ENCODE measurements at places on chromosomes 2 and 18.

DNA sequence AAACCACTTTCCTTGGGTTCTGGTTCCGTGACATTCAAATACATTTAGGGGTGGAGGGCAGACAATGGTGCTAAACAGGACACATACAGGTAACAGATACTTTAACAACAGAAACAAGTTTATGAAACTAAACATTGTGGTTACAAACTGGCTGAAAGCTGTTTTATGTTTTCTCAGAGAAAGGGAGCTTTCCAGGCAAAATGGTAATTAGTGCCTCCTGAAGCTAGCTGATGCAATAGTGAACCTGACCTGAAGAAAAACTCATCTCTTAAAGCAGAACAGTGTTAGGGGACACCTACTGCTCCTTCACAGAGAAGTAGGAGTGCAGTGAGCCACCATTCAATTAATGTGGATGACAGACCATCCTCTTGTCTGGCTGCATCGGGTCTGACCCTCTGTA, 138.9 kb downstream of the CCDC148 start:
- DNase-seq = no peak

DNA sequence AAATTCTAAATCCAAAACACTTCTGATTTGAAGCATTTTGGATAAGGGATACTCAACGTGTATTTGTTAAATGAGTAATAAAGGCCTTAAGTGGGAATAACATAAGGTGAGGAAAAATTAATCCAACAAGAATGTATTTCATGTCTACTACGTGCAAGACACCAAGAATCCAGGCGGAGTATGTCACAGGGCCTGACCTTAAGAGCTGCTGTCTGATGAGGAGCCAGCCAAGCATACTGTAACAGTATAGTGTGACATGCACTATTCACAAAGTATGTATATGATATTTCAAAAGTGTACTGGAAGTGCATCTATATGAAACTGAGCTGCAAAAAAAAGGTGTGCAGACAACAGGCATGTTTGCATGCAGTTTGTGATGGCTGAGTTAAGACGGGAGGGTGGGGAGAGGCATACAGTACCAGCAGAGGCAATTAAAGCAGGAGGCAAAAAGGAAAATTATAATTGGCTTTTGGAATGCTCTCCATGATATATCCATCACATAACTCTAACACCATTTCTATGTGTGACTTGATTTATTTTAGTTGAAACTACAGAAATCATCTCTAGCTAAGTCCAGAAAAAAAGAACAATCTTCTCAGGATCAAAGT, 18.2 kb downstream of the IWS1 start:
- no peak for DNase-seq

- no peak for DNase-seq
Observed at GRCh38 chr2:83579507-83579906, 879.6 kb downstream of the SUCLG1 start.

- no peak for DNase-seq
Observed at GRCh38 chr2:166081131-166081632, 46.6 kb downstream of the SCN1A start.

DNA sequence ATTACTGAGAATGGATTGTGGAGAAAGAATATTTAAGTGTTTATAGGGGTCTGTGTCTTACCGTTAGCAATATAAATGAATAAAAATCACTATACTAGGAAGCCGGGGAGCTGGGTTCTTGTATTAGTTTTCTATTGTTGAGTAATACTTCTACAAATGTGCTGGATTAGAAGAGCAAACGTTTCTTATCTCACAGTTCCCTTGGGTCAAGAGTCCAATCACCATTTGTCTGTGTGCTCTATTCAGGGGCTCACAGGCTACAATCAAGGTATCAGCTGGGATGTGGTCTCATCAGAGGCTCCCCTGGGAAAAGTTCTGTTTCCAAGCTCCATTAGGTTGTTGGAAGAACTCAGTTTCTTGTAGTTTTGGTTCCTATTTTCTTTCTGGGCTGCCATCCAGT, 790.9 kb downstream of the CNTNAP5 start:
- no peak for DNase-seq

- no peak for DNase-seq
Observed at GRCh38 chr2:128438586-128438985, 119.9 kb upstream of the HS6ST1 start.

DNA sequence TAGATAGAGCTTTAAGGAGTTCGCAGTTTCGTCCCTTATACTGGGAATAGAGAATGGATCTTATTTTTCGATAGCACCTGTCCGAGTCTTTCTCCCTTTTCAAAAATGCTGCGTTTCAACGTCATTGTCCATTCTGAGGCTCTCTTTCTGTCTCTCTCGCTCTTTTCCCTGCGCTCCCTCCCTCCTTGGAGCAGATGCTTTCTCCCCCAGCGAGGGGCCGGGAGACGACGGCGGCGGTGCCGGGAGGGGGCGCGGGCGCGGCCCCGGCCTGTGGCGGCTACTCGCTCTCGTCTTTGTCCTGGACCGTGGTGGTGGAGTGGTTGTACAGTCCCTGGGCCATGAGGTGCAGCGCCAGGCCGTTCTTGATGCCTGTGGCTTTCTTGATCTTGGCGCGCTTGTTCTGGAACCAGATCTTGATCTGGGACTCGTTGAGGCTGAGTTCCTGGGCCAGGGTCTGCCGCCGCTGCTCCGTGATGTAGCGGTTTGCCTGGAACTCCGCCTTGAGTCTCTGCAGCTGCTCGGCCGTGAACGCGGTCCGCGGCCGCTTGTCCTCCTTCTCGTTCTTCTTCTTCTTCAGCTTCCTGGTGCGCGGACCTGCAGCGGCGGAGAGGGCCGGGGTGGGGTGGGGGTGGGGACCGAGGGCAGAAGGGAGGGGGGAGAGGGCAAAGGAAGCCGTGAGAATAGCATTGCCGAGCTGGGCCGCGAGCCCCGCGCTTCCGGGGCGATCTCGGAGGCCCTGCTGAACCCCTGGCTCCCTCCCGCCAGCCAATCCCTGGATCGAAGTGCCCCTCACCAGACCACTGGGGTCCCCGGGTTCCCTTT, 4.6 kb downstream of the EN1 start:
- peak; percentile 67 for DNase-seq

- DNase-seq = no peak
Observed at GRCh38 chr2:181781078-181781786, 100.9 kb upstream of the NEUROD1 start.

GRCh38 chr2:54546923-54547720, 91.0 kb downstream of the SPTBN1 start:
- DNase-seq = no peak

DNA sequence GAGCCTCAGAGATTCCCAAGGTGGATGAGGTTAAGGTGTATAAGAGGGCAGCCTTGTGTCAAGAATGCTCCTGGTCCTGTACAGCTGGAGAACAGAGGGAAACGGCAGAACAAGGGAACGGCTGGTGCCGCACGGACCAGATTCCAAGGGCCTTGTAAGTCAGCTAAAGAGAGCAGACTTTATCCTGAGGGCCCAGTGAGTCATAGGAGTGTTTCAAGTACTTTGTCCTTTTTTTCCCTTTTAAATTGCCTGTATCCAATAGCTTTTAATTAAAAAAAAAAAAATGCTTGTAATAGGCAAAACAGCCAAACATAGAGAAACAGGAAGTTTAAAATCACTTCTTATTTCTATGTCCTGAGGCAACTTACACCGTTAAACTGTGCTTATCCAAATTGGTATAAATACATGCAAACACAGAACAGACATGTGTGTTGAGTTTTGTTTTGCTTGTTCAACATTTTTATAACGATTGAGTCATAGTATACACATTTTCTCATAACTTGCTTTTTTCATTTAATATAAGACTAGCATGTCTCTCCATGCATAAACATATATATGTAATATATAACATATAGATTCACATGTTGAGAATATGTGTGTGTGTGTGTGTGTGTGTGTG, 42.1 kb upstream of the EVA1A start:
- no peak for DNase-seq

DNA sequence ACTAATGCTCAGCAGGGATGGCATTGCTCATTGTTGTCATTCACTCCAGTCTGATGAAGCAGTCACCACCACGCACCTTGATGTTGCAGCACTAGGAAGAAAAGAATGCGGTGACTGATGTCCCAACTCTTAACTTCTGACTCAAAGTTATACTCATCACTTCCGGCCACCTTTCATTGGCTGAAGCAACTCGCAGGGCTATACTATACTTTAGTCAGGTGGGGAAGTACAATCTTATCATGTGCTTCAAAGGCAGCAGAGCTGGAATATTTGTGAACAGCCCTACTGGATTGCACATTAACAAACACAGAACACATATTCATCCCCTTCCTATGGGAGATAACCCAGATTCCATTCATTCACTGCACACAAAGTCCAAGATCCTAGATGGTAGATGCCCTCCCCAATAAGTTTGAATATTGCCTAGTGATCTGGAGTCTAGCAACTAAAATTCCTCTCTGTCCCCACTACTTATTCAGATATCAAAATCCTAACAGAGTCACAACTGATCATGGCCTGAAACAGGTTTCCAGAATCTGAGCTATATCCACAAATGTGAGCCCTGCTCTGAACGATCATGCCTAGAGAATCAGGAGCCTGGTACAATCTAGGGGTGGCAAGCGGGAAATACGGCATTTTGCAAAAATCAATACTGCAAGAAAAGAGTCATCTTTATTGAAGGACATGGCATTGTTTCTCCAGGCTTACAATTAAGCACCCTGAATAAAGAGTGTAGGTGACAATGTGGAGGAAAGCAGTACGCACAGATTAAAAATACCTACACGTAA, 3.4 kb upstream of the SPATS2L start:
- DNase-seq = no peak

DNA sequence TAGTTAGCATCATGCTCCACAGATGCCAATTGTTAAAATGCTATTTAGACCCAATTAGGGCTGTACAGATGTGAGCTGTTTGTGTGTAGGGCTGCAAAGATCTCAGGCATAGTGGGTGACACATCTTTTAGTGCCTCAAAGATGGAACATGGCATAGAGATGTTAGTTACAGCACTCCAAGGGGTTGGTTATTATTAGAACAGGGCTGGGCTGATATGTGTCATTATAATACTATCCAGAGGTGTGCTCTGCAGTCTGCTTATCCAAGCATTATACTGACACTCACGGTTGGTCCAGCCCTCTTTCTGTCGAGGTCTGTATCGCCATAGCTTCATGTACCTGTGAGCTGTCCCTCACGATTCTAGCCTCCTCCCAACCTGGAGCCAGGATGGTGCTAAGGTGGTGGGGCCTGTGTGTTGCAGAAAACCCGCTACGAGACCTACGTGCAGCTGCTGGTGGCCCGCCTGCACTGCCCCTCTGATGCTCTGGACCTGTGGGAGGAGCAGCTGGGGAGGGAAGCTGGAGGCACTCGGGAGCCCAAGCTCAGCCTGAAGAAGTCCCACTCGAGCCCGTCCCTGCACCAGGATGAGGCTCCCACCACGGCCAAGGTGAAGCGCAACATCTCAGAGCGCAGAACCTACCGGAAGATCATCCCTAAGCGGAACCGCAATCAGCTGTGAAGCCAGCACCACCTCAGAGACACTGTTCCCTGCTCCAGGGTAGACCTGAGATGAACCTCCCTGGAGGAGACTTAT, 27.1 kb downstream of the PSD4 start:
- DNase-seq = peak; percentile 72

Measured in spleen (tissue), 13 donors.